ENCODE measurements at places on chromosomes 1 and 21. TPM values are rescaled to one million over a fixed set of nuclear protein-coding genes. Genes with fewer than 3 reads are reported as not detected.
A peak's percentile ranks its signal among the peaks of the same experiment; 100 is the strongest.

TSPAN2 gene
- total RNA-seq = 0.68 TPM

GRCh38 chr1:116179964-116180363, 68.8 kb downstream of the MAB21L3 start:
- H3K36me3 ChIP-seq = no peaks in the 10 kb centered on the region
- H3K27me3 ChIP-seq = no peaks in the 10 kb centered on the region
- no peaks in the 10 kb centered on the region for H3K4me1 ChIP-seq

DNA sequence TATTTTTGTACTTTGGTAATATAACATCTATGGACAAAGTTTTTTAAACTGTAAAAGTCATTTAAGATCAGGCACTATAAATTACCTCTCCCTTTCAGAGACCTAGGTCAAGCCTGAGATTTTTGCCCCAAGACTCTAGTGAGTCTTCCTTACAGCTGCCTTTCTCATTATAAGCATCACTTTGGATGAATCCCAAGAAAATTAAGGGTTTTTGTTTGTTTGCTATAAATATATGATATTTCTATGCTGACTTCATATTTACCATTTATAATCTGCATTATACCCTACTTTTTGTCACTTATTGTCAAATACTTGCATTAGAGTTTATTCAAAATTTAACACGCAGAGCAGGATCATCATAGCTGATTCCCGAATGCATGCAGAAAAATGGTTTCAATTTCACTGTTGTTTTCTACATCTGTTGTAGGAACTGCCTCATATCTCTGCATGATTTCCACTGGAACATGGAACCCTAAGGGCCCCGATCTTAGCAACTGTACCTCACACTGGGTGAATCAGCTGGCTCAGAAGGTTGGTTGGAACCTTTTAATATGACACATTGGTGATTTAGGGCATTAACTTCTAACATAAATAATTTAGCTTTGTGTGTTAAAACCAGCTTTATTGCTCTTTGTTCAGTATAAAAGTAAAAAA, 150.0 kb downstream of the ADGRL2 start:
- no peaks in the 10 kb centered on the region for H3K36me3 ChIP-seq
- H3K4me1 ChIP-seq = no peaks in the 10 kb centered on the region
- H3K4me3 ChIP-seq = no peak overlapping the region
- H3K27ac ChIP-seq = no peak overlapping the region

NPR1 gene
- not detected for total RNA-seq

PTTG1IP gene
- total RNA-seq = 62.0 TPM

GRCh38 chr1:16293538-16293937, 56.6 kb upstream of the CPLANE2 start:
- H3K4me1 ChIP-seq = peaks cover 5% of the 10 kb centered on the region
- no peak overlapping the region for H3K27ac ChIP-seq
- peaks cover 83% of the 10 kb centered on the region for H3K36me3 ChIP-seq
- no peaks in the 10 kb centered on the region for H3K27me3 ChIP-seq
- no peak for DNase-seq

DNA sequence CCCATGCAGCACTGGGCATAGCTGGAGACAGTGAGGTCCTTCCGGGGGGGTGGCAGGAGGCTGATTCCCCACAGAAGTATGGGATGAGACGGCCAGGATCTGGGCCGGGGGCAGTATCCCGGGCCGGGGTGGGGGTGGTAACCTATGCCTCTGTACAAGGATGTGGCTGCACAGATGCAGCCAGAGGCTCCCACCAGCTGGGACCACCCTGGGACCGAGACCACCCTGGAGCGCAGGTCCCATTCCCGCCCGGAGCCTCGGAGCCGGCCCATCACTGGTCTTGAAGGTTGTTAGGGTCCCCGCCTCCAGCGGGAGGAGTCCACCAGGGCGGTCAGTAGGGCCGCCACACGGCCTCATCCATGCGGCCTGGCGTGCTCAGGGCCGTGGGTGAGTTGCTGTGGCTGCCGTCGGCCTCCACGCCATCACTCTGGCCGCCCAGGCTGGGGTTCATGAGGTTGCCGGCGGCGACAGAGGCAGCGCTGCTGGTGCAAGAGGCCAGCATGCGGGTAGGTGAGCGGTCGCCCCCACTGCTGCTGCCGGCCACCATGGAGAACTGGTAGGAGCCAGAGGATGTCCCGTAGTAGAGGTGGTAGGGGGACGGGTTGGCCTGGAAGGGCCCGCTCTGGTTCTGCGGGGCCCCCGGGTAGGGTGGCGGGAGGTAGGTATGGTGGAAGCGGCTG, 28.1 kb downstream of the RUNX3 start:
- H3K27me3 ChIP-seq = no peaks in the 10 kb centered on the region
- H3K27ac ChIP-seq = no peak overlapping the region
- DNase-seq = no peak
- H3K4me1 ChIP-seq = peaks cover 48% of the 10 kb centered on the region
- H3K36me3 ChIP-seq = peaks cover 9% of the 10 kb centered on the region

PBX1 gene
- 1.4 TPM for total RNA-seq

- peak within 1 kb of the TSS; percentile 72 for H3K4me3 ChIP-seq
- no peak within 1 kb of the TSS for H3K27ac ChIP-seq
- H3K4me1 ChIP-seq = peaks cover 7% of the 10 kb centered on the region
- peaks cover 10% of the 10 kb centered on the region for H3K36me3 ChIP-seq
These were observed at the start of gene HTR1D for GRCh38 chr1:23217421-23218115. HTR1D (minus strand) TSS chr1:23217502; CDS start chr1:23194219, 23,283 bp downstream.

DNA sequence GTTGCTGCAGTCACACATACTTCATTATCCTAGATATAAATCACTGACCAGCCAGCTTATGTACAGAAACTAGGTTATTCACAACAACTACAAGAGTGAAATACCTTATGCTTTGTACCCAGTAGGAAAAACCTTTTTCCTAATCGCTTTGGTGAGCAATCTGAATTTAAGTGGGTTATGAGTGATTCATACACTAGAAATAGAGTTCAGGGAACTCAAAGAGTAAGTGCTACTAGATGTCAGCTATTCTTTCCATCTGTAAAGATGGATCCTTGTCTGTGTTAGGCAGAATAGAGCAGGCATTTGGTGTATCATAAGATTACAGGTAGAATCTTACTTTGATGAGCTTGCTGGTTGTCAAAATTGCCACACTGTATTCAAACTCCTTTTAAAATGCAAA, 101.9 kb downstream of the ZNF644 start:
- peak overlapping the region; percentile 33 for H3K4me3 ChIP-seq
- H3K36me3 ChIP-seq = peaks cover 38% of the 10 kb centered on the region
- no peak for DNase-seq
- no peak overlapping the region for H3K27ac ChIP-seq
